ENCODE measurements at places on chromosomes 13 and 19.

DNA sequence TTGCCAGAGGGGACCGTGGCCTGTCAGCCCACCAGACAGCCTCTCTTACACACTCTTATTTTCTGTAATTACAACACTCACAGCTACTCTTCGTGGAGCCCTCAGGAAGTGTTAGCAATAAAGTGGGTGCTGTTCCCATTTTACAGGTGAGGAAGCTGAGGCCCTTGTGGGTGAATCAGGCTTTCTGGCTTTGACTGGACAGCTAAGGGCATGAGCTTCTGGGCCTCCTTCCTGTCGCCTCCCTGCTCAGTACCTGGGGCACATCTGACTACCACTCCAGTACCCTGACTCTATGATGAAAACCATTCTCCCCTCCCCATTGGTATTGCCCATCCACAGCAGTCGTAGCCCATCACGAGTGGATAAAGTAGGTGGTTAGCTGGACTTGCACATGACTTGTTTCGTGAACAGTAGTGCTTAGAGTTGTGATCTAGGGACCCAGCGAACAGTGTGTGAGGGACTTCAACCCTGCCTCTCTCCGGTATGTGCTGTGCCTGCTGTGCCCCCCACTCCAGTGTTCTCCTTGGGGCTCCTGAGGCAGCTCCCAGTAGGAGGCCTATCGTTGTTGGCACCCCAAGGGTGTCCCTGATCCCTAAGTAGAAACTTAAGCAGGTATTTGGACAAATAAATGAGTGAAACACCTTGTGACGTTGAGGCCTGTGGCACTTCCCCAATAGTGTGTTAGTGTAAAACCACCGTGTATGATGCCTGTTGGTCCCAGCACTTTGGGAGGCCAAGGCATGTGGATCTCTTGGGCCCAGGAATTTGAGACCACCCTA is 38.6 kb downstream of the GATAD2A start:
- DNase-seq = no peak

- no peak for DNase-seq
Observed at GRCh38 chr13:36453516-36453915, 21.2 kb downstream of the CCNA1 start.

- DNase-seq = no peak
Observed at GRCh38 chr19:7224209-7224686, 70.0 kb downstream of the INSR start.

DNA sequence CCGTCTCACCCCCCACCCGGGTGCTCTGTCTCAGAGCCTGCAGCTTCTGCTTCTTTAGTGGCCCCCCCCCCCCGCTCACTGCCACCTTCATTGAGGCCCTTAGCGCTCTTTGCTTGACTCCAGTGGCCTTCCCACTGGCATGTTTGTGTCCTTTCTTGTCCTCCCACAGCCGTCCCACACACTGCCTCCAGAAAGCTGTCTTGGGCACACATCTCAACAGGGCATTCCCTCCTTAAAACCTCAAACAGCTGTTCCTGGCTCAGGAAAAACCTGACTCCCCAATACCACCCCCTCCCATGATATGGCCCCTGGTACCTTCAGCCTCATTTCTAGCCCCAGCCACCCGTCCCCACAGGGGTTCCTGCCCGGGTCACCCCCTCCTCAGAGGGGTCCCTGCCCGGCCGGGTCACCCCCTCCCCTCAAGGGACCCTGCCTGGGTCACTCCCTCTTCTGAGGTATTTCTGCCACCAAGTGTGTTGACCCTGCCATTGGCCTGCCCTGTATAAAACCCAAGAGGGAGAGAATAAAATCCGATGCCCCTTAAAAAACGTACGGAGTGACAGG is 8.9 kb downstream of the B3GLCT start:
- DNase-seq = no peak

- no peak for DNase-seq
Observed at GRCh38 chr13:113991191-113991669, 17.4 kb upstream of the C13orf46 start.

DNA sequence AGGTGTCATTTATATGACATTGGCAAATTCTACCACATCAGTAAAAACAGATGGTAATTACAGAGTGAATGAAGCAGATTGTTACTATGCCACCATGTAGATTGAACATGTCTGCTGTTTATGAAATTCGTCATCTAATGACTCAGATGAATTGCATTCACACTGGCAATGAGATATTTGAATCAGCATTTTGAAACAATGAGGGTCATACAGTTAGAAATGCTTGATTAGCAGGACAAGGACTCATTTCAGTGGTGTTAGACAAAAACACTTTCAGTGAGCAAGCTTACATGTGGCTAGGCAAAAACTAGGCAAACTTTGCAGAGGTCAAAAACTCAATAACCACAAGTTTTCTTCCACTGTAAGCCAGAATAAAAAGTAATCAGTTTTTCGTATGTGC is 1165.0 kb downstream of the SLITRK1 start:
- DNase-seq = no peak
